DMS153 (cell line): ENCODE measurements at places on chromosomes 7 and 10.

GRCh38 chr7:130595986-130596385 is 72.6 kb downstream of the COPG2 start:
- DNase-seq: no peak

DNA sequence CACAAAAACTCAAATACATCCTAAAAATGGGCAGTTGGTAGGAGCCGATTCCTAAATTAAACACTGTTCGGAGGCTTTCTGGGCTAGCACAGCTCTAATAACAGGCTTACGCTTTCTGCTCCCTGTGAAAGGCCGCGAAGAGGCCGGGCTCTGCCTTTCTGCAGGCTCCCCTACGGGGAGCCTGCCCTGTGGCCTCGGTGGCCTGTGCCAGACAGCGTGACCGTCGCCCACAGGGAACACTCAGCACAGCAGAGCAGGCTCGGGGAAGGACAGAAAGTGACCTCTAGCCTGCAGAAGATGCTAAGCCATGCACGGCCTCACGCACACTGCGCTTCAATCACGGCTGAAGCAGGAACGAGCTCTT is 64.2 kb downstream of the DIP2C start:
- no peak for DNase-seq

DNA sequence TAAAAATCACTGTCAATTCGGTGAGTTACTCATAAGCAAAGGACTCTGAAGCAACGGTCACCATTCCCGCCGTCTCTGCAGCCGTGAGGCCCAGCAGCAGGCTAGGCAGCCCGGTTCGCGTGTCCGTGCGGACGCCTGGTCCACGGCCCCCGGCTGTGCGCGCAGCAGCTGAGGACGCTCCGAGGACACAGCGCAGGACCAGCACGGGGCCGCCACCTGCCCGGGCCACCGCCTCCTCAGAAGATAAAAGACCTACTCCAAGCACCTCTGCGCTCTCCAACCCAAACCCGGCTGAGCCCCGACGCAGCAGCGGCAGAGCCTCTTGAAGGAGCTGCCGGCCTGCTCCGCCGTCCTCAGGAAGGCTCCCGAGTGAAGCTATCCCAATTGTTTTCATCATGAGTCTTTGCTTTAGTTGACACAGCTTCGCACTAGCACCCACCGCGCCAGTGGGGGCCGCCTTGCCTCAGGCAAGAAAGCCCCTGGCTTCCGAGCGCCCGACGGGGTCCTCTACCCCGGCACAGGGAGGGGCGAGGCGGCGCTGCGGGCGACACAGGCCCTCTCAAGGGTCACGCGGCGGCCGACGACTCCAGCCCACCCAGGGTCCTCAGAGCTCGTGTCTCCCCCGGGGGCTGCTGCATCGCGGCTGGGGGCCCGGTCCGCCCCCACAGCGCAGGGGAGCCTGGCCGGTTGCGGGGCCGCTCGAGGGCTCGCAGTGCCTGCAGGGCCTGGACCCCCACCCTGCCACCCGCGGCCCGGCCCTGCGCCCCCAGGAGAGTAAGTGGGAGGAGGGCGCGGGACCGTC is 16.9 kb upstream of the GPR146 start:
- DNase-seq: no peak

DNA sequence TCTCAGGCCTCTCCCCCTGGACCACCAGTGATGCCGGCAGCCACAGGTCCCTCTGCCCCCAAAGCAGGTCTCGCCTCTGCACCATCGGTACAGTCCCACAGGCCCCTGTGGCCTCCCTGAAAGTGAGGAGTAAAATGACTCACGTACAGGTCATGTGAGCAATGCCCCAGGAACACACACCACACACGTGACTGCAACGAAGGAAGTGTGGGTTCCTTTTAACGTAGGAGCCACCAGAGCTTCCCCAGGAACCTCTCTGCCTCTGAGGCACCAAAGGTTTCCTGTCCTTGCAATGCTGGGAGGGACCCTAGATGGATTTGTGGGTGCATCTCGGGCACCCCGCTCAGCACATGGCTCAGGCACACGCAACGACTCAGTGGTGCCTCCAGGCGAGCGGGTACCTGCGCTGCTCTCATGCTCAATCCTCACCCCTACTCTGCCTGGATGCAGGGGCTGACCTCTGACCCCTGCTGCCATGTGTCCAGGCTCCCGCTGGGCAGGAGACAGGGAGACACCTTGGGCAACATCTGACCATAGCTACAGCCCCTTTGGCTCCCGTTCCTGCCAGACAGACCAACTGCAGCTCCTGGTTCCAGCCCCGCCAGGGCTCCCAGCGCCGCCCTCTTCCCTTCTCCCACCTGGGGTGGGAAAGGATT is 120.7 kb downstream of the PRKAG2 start:
- no peak for DNase-seq

- peak; percentile 32 for DNase-seq
Measured at GRCh38 chr7:18202315-18203045, 174.8 kb upstream of the PRPS1L1 start.

DNA sequence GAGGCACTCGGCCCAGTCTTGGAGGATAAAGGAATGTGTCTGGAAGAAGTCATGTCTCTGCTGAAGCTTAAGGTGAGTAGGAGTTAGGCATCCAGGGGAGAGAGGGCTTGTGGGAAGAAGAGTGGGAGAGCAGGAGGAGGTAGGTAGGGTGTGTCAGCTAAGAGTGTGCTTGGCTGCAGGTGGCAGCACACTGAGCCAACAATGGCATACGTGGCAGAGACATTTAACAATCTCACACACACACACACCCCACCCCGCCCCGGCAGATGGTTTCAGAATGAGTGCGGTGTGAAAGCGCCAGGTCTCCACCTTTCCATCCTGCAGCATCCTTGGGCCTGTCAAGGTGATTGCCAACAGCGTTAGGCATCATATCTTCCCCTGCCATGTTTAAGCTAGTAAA is 11.2 kb upstream of the ARPC1A start:
- DNase-seq: peak; percentile 9

- DNase-seq: no peak
Measured at GRCh38 chr7:22159341-22159740, 197.6 kb downstream of the RAPGEF5 start.

DNA sequence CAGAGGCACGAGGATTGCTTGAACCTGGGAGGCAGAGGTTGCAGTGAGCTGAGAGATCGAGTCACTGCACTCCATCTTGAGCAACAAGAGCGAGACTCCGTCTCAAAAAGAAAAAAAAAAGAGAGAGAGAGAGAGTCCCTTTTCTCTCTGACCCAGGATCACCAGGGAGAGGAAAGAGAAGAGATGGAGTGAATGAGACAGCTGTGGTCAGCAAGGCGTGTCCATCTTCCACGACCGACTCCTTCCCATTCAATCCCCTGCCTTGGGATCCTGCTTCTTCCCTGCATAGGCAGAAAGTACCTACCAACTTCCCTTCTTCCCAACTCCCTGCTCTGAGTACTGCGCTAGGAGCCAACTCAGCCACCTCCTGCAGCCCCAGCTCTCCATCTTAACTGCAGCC is 5.2 kb upstream of the ZAN start:
- no peak for DNase-seq

GRCh38 chr10:122087436-122087835 is 98.5 kb downstream of the TACC2 start:
- no peak for DNase-seq

GRCh38 chr10:16521311-16522016 is at the start of gene C1QL3:
Gene C1QL3 (minus strand): TSS chr10:16521879. CDS start chr10:16521065, 814 bp downstream.
- DNase-seq: no peak

- no peak for DNase-seq
Measured at GRCh38 chr7:41873741-41874140, 170.9 kb upstream of the INHBA start.

GRCh38 chr10:76127984-76128589 is 696.7 kb downstream of the LRMDA start:
- no peak for DNase-seq

- DNase-seq: no peak
Measured at GRCh38 chr7:128121711-128122530, 90.7 kb upstream of the LRRC4 start.

GRCh38 chr7:52309631-52310030 is 725.8 kb upstream of the POM121L12 start:
- no peak for DNase-seq

DNA sequence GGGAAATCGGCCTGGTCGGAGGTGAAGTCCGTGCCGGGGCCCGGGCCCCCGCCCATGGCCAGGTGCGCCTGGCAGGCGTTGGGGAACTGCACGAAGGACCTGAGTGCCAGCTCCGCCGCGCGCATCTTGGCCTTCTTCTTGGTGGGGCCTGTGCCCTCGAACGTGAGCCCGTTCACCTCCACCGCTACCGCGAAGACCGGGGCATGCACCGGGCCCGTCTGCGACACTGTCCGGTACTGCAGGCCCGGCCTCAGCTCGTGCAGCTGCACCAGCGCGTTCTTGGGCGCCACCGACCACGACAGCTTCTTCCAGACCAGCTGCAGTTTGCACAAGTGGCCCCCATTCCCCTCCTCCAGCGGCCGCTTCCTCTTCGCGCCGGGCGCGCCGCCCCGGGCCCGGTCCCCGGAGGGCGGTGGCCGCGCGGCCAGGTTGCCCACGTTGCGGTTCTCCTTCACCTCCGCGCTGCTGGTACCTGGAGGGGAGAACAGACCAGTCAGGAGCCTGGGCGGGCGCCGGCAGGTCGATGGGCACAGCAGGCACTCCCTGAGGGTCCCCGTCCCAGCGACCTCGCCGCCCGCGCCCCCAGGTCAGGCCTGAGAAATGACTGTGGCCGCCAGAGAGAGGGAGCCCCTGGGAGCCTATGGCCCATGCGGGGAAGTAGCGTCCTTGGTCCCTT is 307.4 kb downstream of the WDR37 start:
- DNase-seq: no peak

DNA sequence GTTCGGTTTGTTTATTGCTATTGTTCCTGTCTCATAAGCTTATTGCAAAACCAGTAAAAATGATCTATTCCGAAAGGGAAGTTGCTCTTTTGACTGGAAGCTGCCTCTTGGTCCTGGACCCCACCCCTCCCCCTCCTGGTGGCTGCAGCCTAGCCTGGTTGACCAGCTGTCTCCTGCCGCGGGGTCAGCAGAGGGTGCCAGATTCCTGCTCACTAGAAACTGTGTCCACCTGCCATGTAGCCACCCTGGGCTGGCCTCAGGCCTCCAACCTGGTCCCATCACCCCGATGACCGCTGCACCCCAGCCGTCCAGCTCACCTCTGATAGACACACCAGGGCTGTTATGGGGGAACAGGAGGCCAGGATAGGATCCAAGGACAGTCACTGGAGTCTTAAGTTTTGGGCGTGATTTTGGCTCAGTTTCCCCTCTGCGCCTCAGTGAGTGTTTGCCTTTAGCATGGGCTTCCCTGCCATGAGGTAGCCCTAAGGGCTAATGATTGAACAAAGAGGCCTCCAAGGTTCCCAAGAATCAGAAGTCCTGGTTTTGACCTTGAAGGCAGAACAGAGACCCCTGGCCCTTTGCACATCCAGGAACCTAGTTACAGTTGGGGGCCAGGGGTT is 32.9 kb upstream of the SLF2 start:
- no peak for DNase-seq

DNA sequence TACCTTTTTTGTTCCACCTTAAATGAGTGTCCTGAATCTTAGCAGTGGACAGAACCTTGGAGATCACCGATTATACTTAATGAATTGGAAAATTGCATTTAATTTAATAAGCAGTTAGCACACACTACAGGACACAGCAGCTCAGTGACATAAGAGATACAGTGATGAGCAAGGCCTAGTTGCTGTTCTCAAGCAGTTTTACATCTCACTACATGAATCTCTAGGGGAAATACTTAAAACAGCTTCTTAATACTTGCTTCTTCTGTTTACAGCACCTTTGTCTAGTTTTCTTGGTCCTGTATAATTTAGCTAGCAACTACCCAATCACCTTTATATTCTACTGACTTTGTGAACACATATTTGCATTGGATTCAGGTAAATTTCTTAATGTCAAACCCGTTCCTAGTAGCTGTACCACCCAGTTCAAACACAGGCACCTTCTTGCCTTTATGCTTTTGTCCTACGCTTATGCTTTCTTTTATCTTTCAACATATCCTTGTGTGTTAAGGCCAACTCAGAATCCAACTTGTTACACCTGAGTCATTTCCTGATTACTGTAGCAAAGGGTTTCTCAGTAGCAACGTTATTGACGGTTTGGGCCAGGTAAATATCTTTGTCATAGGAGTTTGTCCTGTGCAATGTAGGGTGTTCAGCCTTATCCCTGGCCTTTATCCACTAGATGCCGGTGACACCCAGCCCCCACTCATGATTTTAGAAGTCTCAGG is 1.8 kb downstream of the STAM start:
- no peak for DNase-seq
